ENCODE measurements at places on chromosomes 16 and 17.

GRCh38 chr16:51137097-51137496 is 14.0 kb downstream of the SALL1 start:
- DNase-seq, result no peak

GRCh38 chr17:79529661-79530081 is 81.2 kb downstream of the RBFOX3 start:
- DNase-seq, result no peak

DNA sequence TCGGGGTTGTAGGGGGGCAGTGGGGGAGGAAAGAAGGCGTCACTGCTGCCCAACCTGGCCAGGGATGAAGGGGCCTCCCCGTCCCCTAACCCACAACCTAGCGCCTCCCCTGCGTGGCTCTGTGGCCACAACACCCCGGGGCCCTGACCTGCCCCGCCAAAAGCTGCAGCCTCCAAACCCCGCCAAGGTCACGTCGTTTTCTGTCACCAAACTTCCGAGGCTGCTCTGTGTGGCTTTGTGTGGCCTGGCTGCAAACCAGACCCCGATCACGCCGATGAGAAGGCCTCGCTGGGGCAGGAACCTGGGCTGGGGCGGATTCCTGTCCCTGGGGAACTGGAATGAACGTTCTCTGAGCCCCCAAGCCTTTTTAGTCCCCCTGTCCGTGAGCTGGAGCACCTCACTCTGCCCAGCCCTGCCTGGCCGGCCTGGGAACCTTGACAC is 30.5 kb upstream of the CIBAR2 start:
- no peak for DNase-seq

DNA sequence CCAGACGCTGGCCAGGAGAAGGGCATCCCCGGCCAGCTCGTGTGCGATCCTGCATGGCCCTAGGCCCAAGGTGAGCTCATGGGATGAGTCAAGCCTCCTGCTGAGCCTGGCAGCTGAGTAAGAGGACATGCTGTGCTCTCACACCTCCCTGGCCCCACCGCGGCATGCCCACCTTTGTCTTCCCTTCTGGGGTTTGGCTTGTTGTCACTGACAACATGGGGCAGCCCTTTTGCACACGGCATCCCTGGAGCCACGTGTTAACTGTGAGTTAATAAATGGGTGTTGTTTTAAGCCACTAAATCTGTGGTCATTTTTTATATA is 8.9 kb upstream of the TNS4 start:
- no peak for DNase-seq

GRCh38 chr17:29682054-29682453 is 59.3 kb upstream of the CORO6 start:
- no peak for DNase-seq
